ENCODE measurements at places on chromosomes 3 and 15. TPM values are rescaled to one million over a fixed set of nuclear protein-coding genes. Genes with fewer than 3 reads are reported as not detected.

- H3K27ac ChIP-seq = no peak overlapping the region
- no peaks in the 10 kb centered on the region for H3K36me3 ChIP-seq
- no peaks in the 10 kb centered on the region for H3K4me1 ChIP-seq
Measured at GRCh38 chr3:41088882-41089281, 110.4 kb upstream of the CTNNB1 start.

SPATA12 gene
- 0.10 TPM for total RNA-seq

GRCh38 chr3:55435491-55435890 lies 51.6 kb downstream of the WNT5A start:
- no peaks in the 10 kb centered on the region for H3K27me3 ChIP-seq
- no peaks in the 10 kb centered on the region for H3K36me3 ChIP-seq
- no peak overlapping the region for H3K4me3 ChIP-seq

DNA sequence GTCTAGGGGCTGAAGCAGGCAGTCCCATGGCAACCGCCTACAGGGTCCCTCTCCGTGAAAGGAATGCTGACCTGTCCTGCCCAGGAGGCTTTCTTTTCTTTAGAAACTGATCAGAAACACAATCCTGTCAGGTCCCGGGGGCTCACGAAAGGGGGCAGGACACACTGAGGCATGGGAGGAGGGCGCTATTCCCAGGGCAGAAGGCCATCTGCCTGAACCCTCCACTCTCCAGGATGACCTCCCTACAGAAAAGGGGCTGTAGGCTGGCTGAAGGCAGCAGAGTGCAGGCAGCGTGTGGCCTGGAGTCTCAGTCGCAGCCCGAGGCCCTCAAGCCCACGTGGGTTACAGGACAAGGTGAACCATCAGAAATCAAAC lies 18.4 kb upstream of the LRRK1 start:
- H3K4me1 ChIP-seq = no peaks in the 10 kb centered on the region
- no peak overlapping the region for H3K27ac ChIP-seq
- no peaks in the 10 kb centered on the region for H3K27me3 ChIP-seq
- DNase-seq = no peak
- no peaks in the 10 kb centered on the region for H3K36me3 ChIP-seq

C2CD4A gene
- 0.19 TPM for total RNA-seq

- no peak overlapping the region for H3K27ac ChIP-seq
- peak; percentile 17 for DNase-seq
- 0 out of 2 replicates have a peak, but pooled peaks cover 10% of the 10 kb centered on the region for H3K4me1 ChIP-seq
- no peaks in the 10 kb centered on the region for H3K27me3 ChIP-seq
- H3K4me3 ChIP-seq = no peak overlapping the region
Measured at GRCh38 chr3:105611304-105612192, 244.8 kb downstream of the ALCAM start.

LRRFIP2 gene
- 29.0 TPM for total RNA-seq

DNA sequence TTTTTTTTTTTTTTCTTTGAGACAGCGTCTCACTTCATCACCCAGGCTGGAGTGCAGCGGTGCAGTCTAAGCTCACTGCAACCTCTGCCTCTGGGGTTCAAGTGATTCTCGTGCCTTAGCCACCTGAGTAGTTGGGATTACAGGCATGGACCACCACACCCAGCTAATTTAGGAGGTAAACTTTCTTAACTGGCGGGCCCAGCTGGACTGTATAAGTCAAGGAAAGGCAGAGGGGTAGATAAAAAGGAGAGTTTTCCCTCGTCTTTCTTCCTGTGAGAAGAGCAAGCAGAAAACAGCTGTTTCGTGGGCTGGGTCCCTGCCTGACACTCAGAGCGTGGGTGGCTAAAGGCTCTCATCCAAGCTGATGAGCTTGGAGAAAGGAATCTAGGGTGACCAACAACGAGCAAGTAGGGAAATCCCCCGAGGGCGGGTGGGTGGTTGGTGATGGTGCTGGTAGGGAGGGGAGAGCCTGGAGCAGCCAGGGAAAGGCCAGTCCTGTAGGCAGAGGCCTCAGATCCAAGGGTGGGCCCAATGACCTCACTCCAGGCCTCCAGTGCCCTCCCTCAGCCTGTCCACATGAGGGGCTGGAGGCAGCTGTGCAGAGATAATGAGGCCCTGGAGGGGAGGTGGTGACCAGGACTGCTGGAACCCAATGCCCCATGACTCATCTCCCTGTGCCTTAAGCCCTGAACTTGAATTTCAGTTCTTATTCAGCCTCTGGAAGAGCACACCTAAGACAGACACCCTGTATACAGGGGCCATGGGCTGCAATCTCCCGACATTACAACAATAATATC lies 43.1 kb upstream of the LIMD1 start:
- peaks cover 6% of the 10 kb centered on the region for H3K4me1 ChIP-seq
- no peak overlapping the region for H3K4me3 ChIP-seq
- H3K27ac ChIP-seq = no peak overlapping the region
- H3K27me3 ChIP-seq = no peaks in the 10 kb centered on the region
- H3K36me3 ChIP-seq = 0 out of 2 replicates have a peak, but pooled peaks cover 5% of the 10 kb centered on the region

GRCh38 chr3:133833880-133834620 lies 28.4 kb downstream of the SRPRB start:
- DNase-seq = no peak
- no peak overlapping the region for H3K4me3 ChIP-seq
- H3K27ac ChIP-seq = no peak overlapping the region
- no peaks in the 10 kb centered on the region for H3K4me1 ChIP-seq
- no peaks in the 10 kb centered on the region for H3K27me3 ChIP-seq
- H3K36me3 ChIP-seq = no peaks in the 10 kb centered on the region

- peaks cover 17% of the 10 kb centered on the region for H3K4me1 ChIP-seq
- no peak overlapping the region for H3K27ac ChIP-seq
- peak; percentile 53 for DNase-seq
Measured at GRCh38 chr15:40471105-40471807, 472 bp downstream of the CHST14 start.

DNA sequence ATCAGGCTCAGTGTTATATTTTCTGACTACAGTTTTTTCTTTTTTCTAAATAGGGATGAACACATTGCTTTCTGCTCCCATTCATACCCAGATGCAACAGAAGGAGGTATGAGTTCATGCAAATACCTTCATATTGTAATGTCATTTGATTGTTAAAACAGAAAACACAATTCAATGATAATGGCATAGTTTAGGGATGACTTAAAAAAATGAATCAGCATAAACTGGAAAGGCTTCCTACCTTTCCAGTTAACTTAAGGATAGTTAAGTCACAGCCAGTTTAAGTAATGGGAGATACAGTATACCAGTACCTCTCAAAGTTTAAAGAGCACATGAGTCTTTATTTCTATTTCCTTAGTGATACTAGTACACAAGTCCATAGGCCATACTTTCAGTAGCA lies 24.9 kb downstream of the KNL1 start:
- H3K36me3 ChIP-seq = peaks cover 12% of the 10 kb centered on the region
- H3K4me1 ChIP-seq = peaks cover 10% of the 10 kb centered on the region
- H3K27me3 ChIP-seq = no peaks in the 10 kb centered on the region
- H3K4me3 ChIP-seq = no peak overlapping the region
- no peak for DNase-seq

- H3K27ac ChIP-seq = no peak overlapping the region
- H3K27me3 ChIP-seq = no peaks in the 10 kb centered on the region
- 0 out of 2 replicates have a peak, but pooled peaks cover 11% of the 10 kb centered on the region for H3K36me3 ChIP-seq
- H3K4me3 ChIP-seq = no peak overlapping the region
- no peaks in the 10 kb centered on the region for H3K4me1 ChIP-seq
- no peak for DNase-seq
Measured at GRCh38 chr3:187136936-187137335, 2.4 kb downstream of the RPL39L start.
